ENCODE measurements at places on chromosomes 7 and 10.

- ATAC-seq, result no peak
Observed at GRCh38 chr7:150351587-150352194, 10.3 kb upstream of the RARRES2 start.

DNA sequence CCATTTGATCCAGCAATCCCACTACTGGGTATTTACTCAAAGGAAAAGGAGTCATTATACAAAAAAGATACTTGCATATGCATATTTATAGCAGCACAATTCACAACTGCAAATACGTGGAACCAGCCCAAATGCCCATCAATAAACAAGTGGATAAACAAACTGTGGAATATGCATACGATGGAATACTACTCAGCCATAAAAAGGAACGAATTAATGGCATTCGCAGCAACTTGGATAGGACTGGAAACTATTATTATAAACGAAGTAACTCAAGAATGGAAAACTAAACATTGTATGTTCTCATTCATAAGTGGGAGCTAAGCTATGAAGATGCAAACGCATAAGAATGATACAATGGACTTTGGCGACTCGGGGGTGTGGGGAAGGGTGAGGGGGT lies 108.6 kb downstream of the MICU1 start:
- no peak for ATAC-seq

DNA sequence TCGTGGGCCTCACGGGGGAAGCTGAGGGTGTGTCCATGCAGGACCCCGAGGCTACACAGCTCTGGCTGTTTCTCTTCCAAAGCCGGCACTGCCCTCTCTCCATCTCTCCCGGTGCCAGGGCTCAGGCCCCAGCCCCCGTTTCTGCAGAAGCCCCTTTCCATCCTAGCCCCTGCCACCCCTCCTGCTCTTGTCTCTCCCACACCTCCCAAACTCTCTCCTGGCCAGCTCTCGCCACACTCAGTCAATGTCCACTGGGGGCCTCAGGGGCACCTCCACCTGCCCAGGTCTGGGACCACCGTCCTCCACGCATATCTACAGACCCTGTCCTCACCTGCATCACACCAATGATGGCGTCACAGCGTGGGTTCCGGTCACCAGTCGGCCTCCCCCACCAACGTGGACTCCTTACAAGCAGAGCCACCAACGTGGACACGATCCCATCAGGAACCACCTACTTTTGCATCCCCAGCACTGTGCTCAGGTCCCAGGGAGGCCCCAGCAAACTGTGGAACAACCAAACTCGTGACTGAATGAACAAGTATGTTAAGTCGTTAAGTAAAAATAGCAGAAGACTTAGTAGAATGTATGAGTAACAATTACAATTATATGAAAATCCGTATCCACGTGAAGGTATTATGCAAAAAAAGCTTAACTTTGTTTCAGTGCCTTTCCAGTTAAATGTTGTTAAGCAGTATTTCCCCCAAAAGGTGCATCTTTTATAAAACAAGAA lies 38.4 kb downstream of the DIP2C start:
- no peak for ATAC-seq

DNA sequence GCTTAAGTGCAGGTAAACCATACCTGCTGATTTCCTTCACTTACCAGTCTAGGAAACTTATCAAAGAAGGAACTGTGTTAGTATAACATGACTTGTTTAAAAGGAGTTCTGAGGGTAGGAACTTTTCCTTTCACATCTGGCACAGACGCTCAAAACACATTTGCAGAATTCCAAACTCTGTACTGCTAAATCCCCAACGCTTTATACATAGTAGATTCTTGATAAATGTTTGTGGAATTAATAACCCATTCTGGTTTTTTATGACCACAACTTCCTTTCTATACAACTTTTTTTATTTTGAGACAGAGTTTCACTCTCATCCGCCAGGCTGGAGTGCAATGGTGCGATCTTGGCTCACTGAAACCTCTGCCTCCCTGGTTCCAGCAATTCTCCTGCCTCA lies 7.7 kb upstream of the TRUB1 start:
- ATAC-seq, result no peak

DNA sequence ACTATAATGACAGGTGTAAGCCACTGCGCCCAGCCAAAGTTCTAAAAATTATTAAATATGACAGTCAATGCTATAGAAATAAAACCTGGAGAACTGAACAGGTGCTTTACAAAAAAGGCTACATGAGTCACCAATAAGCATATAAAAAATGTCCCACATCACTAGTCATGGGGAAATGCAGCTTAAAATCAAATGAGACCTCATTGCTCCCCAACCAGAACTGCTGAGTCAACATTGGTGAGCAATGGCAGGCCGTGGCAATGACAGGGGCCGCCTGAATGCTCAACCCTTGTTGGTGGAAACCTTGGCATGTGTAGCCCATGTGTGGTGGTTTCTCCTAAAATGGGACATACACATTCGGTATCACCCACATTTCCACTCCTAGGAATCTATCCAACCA lies 352.3 kb upstream of the KLF6 start:
- ATAC-seq, result no peak

DNA sequence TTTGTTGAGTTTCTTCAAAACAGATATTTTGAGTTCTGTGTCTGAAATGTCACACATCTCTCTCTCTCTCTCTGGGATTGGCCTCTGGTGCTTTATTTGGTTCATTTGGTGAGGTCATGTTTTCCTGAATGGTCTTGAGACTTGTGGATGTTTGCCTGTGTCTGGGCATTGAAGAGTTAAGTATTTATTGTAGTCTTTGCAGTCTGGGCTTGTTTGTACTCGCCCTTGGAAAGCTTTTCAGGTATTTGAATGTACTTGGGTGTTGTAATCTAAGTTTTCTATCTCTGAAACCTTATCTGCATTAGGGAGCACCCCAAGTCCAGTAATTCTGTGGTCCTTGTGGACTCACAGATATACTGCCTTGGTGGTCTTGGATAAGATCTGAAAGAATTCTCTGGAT lies 106.7 kb upstream of the PRSS58 start:
- no peak for ATAC-seq

- no peak for ATAC-seq
Observed at GRCh38 chr7:117508676-117509075, 28.9 kb downstream of the CFTR start.

DNA sequence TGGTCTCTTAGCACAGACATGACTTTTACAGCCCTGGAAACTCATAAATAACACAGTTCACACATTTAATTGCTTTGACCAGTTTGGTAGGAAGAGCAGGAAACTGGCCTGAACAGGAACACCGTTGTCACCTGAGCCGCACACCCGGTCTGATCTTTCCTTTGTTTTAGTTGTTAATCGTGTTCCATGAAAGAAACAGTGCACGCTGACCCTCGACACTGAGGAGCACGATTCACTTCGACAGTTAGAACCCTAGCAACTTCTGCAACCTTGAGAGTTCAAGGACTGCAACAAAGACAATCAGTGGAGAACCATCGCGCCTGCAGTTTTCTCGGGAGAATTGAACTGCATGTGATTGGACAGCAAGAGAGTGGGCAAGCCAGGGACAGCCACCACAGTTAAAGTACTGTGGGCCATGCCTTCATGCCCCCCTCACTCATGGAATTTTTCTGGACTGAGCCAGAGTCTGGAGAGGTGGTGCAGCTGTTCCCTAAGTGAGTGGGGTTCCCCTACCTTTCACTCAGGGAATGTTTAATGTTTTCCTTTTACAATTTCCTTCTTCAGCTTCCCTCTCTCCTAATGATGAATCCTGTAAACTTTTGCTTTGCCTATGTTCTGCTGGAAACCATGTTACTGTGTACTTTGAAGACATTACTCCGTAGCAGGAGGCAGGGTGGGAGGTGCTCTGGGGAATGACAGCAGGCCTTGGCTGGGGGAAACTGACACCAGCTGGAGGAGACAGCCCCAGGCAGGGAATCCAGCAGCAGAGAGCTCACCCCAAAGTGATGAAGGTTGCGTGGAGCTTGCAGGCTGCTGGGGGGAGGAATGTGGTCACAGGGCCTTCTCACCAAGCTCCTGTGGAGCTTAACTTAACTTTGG lies 198.7 kb downstream of the ZNF438 start:
- ATAC-seq, result no peak

DNA sequence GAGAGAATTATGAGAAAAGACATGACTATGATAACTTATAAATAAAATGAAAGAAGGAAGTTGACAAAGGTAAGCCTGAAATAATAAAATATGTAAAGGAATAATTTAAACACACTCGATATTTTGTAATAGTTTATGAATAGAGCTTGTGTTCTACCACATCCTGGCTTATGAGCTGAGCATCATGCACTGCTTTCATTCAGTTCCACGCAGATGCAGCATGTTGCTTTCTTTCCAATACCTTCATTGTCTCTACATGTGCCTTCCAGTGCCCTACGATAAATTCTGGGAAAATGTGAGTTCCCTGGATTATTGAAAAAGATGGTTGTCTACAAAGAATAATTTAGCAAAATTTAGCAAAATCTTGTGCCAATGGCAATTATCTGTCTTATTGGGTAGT lies 398.9 kb upstream of the SEMA3C start:
- ATAC-seq, result no peak

GRCh38 chr10:77164616-77165311 lies 472.8 kb downstream of the KCNMA1 start:
- ATAC-seq, result no peak

GRCh38 chr7:79286181-79286580 lies 167.3 kb downstream of the MAGI2 start:
- no peak for ATAC-seq

DNA sequence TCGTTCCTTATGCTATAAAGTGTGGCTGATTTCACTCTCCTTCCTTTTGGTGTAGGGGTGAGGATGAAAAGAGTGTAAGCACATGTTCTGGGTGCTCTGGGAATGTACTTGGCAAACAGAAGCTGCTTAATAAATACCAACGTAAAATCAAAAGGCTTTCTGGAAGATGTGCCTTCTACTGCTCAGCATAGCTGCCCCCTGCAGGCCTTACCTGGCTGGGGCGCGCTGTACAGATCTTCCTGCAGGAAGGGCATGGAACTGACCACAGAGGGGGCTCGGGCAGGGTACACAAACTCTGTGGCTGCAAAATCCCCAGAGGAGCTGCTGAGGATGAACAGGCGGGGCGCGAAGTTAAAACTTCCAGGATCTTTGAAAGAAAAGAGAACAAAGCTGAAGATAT lies 169.4 kb downstream of the SVIL start:
- ATAC-seq, result no peak

DNA sequence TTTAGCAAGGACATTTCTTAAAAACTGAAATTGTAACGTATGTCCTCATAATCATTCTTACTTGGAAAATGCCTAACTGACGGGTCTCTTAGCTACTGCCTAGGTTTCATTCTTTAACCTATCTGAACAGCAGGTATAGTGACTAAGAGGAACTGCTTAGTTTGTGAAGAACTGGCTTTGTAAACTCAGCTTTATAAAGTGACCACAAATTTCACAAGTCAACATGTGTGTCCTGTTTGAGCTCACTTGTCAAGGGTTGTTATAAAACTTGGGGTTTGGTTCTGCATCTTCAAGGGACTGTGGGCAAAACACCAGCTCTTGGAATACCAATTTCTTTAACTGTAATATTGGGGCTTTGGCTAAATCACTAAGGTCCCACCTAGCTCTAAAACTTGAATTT lies 32.2 kb downstream of the MRPS33 start:
- ATAC-seq, result no peak

- ATAC-seq, result no peak
Observed at GRCh38 chr7:94016786-94017185, 12.6 kb upstream of the BET1 start.

- no peak for ATAC-seq
Observed at GRCh38 chr7:4939971-4940728, 18.8 kb downstream of the MMD2 start.

GRCh38 chr7:35339811-35340210 lies 85.9 kb upstream of the TBX20 start:
- no peak for ATAC-seq

Data from activated T-helper 17 cell treated with anti-CD3 and anti-CD28 coated beads, Interleukin-2, amount 50 U/mL, for 72 hours (primary cell).